ENCODE measurements at places on chromosomes 3 and 15.

- DNase-seq: no peak
These were observed 188.9 kb upstream of the LMCD1 start for GRCh38 chr3:8312685-8313084.

- peak; percentile 26 for DNase-seq
These were observed 68.2 kb downstream of the SEMA5B start for GRCh38 chr3:122959339-122959738.

- DNase-seq: peak; percentile 26
These were observed 3.4 kb upstream of the ZBED2 start for GRCh38 chr3:111598552-111598951.

DNA sequence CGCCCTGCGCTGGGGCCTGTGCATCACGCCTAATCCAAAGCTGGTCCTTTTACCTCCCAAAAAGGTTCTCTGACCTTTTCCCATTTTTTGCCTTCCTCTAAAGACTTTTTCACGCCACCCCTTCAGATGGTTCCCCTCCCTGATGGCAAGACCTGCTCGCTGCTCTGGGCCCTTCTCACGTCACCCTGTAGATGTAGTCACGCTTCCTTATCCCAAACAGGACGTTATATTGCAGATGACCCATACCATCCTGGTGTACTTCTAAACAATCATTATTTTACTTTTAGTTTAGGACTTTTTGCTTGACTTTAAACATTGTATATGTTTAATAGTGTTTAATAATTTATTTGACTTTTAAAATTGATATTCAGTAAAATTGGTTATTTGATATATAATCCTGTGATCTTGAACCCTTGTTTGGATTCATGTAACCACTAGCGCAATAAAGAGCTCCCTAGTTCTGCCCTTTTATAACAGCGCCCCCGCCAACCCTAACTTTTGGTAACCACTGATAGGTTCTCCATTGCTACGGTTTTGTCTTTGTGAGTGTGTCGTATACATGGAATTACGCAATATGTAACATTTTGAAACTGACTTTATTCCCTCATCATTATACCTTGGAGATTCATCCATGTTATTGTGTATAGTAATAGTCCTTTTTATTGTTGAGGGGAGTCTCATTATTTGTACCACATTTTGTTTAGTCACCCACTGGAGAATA lies 159.0 kb upstream of the CHRNA7 start:
- no peak for DNase-seq

DNA sequence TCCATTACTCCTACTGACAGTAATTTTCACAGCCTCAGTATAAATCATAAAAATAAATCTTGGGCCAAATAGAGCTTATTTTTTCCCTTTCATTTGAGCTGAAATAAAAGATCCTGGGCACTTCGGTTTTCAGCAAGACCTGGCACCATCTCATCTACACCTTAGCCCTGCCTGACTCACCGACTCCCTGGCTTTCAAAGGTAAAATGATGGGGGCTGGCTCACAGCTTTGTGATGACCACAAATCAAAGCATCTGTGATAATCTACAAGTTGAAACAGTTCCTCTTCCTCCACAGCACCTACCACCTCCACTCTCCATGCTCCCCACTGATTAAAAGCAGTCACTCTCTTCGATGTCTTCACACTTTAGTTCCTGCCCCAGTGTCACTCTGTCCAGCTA lies 27.6 kb downstream of the DET1 start:
- DNase-seq: no peak

DNA sequence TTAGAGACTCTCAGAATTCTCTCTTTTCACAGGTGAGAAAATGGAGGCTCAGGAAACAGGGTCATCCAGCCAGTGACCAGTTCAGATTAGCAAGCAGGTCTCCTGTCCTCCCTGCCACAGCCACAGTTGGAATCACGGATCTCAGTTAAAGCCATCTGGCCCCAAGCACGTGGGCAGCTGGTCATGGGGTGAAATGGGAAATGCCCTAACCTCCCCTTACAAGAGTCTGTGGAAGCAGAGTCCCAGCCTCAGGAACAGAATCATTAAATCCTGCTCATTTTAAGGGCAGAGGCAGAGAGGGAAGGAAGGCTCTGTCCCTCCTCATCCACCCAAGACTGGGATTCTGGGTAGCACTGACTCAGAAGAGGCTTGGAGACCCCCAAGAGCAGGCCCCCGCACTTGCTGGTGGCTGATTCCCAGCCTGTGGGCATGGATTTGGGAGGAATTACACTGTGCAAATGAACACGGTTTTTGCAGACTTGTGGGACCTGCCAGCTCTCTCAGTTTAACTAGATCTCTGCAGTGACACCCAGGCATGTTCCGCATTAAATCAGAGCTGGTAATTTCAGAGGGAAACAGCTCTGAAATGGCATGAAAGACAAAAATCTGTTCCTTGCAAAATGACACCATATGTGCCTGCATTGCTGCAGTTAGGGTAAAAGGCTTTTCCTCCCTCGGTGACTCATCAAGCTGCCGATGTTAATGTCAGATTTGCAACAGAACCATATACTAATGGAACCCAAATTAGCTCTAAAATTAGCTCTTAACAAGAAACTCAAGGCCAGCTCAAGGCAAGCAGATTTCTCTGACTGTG lies 89.0 kb downstream of the BDH1 start:
- no peak for DNase-seq

DNA sequence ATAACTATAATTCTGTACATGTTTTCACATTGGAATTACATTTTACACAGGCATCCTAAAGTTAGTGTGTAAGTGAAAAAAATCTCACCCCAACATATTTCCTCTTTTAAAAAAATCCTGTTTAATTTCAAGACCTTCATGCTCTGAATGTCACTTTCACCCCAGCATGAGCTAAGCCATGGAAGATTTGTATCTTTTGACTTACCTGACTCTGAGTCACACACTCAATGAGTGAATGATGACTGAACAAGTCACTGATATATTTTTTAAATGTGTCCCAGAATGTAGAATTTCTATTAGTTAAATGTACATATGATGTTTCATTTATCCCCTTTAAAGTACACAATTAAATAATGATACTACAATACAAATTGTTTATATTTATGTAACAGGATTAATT lies 199.9 kb upstream of the RBMS3 start:
- no peak for DNase-seq

GRCh38 chr15:69244798-69245197 lies 53.9 kb upstream of the PAQR5 start:
- no peak for DNase-seq

DNA sequence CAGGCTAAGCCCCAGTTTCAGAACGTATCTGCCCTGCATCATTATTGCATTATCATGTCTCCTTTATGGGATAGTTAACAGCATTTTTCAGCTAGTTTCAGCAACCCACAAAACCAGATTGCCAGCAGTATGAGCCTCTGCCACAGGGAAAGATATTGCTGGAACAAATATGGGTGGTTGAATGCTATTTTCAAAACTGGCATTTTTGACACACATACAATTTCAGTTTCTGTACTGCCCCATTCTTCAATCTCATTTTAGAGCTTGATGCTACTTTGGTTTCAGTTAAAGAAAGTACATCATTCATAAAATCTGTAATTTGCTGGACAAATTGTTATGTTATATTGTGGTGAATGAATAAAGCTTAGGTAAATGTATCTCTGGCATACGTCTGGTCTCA lies 1037.5 kb downstream of the NAALADL2 start:
- DNase-seq: no peak

DNA sequence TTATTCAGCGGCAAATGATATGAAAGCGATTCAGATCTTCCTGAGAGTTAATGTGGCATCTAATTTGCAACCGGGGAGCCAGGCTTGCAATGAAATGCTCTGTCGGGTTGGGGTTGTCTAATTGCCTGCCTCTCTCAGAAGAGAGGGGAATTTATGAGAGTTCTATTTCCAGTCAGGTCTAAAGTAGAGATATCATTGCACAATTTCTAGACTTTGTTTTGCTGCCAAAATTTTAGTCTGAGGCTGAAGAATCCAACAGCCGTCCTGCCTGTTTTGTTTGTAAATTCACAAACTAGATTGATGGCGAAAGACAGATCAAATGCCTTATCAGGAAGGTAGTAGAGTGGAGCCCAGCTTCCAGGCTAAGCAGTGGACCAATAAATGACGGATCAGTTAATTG lies 610 bp downstream of the LIPC start:
- no peak for DNase-seq

DNA sequence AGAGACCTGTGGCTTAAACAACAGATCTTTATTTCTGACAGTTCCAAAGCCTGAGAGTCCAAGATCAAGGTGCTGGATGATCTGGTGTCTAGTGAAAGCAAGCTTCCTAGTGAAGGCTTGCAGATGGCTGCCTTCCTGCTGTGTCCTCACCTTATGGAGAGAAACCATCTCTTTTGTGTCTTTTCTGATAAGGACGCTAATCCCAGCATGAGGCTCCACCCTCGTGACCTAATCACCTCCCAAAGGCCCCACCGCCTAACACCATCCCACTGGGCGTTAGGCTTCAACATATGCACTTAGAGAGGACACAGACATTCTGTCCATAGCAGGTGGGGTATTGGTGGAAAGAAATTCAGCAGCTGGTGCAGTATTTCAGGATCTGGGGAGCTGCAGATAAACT lies 19.8 kb upstream of the LYSMD4 start:
- no peak for DNase-seq

DNA sequence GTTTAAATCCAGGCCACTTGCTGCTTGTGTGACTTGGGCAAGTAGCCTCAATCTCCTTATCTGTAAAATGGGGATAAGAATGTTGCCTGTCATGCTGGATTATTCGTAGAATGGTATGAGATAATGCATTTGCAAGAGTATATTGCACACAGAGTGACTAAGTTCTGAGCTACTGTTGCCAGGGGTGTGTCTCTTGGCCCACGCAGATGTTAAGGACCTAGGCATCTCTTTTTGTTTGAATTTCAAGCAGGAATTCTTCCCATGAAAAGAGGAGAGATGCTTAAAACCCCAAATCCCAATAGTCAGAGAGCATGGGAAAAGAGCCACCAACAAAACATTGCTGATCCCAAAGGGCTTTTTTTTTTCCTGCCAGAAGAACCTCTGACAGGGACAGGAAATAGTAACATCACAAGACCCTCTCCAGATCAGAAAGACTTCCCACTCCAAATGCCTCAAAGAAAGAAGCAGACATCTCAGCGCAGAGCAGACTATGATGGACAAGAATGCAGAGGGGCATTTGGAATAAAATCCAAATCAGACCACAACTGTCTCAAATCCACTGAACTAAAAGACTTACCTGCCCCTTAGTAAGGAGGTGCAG lies 90.5 kb downstream of the MRPL46 start:
- DNase-seq: no peak

- peak; percentile 16 for DNase-seq
These were observed 1.1 kb downstream of the CMTM7 start for GRCh38 chr3:32392536-32393302.
